Stimulated activated CD8-positive, alpha-beta memory T cell treated with anti-CD3 and anti-CD28 coated beads, Interleukin-4, amount 100 ng/mL, for 4 hours (primary cell): ENCODE measurements at places on chromosomes 2 and 18.

DNA sequence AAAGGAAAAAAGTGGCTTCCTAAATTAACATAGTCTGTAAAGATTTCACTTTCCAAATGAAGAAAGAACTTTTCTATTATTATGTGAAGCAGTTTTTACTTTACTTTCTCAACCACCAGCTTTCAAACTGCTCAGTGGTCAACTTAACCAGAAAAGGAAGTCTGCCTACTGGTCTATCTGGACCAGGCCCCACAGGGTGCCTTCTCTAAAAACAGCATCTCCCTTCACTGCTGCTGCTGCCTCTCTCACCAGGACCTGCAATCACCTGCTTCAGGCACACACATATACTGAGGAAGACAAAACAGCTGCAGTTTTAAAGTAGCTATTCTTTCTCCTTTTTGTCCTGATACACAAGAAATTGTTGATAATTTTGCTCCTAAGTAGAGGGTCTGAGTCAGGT is 221.3 kb upstream of the DCC start:
- no peak for DNase-seq

DNA sequence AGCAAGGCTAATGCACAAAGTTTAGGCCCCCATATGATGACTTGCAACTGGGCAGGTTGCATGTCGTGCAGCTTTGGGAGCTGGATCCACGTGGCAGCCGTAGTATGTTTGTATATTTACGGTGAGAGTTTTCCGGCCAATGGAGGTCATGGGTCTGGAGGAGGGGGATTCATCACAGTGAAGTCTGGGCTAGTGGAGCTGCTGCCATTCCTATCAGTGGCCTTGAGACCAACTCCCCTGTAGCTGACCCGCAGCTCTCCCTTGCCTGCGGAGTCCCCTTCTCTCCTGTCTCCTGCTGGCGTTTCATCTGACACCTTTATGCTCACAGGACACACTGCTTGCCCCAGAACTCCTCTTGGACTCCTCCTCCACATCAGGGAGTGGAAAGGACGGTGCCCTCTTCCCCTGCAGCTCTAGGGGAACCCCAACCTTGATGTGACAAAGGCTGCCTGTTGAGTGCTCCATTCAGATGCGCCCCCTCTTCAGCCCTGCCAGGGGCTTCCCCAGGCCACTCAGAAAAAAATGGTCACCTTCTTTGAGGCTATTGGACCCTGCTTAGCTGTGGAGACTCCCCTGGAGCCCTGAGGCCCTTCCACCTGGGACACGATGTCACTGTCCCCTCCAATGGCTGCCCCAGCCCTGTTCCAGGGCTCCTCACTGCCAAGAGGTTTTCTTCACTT is 121.7 kb downstream of the PXDN start:
- DNase-seq, result no peak

DNA sequence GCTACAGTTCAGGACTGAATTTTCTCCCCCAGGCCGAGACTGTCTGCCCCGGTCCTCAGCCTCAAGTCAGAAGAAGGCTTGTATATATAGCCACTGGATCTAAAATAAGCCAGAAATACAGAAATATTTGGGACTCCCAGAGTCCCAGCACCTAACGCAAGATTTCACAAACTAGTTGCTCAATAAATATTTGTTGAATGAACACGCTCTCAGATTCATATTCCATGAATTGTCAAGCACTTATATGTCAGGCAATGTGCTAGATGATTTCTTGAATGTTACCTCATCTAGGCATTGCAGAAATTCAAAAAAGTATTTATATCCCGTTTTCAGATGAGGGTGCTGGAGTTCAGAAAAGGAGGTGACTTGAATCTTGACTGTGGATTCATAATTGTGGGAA is 163.7 kb upstream of the KLHL29 start:
- DNase-seq, result no peak

DNA sequence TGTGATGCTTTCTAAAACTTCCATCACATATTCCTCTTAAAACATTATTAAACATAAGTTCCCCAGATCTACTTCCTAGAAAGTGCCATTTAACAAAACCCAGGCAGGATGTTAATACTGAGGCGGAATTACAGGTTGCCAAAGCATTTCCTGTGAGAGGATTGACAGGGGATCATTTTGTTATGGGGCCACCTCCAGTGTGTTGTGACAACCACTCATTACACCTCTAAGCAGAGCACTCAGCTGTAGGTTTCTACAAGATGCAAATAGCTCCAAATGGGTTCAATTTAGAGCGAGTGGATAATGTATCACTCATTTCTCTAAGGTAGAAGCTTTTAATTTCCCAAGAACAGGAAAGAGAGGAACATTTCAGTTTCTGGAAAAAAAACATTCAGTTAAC is 1429.5 kb upstream of the ACVR2A start:
- DNase-seq, result no peak

GRCh38 chr2:54597153-54597848 is 126.2 kb upstream of the EML6 start:
- DNase-seq, result no peak

DNA sequence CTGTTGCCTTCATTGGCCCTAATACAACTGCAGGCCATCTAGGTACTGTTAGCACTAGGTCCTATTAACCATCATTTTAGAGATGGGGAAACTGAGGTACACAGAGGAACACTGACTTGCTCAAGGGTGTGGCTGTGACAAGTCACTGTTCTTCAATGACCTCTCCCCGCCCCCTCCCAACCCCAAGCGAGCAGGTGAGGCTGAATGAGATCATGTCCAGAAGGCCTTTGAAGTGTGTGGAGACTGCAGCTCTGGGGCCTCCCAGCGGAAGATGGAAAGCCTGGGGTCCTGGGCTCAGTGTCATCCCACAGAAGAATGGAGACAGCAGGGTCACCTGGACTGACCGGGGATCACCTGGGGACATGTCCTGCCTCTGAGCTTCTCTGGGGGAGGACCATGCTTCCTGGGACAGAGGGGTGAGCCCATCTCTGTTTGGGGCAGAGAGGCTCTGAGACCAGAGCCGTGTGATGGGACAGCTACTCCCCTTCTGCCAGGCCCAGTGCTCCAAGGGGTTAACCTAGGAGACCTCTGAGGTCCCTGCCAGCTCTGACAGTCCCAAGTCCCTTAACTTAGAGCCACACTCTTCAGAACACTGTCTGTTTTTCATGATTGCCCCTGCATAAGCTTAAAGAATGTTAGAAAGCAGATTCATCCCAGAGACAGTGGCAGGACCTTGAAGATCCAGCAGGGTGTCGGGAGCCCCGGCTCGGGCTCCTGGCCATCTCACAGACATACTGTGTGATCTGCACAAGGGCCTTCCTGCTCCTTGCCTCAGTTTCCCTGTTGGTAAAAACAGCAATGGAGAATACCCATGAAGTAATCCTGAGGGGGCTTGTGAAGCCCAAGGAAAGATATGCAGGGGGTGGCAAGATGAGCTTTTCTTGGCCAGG is 16.7 kb upstream of the FOSL2 start:
- DNase-seq, result no peak

DNA sequence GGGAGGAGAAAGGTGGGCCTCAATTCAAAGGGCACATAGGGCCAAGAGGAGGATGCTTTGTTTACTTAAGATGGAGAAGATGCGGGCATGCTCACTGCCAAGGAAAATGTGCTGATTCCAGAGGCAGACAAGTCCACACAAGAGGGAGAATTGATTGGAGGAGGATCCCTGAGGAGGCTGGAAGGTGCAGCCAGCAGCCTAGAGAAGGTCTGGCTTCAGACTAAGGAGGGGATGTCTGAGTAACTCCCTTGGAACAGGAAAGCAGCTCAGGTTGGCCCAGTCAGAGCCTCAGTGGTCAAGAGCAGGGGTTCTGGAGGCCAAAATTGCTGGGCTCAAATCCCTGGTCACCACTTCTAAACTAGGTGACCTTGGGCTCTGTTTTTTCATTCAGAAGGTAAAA is 265.5 kb upstream of the NCKAP5 start:
- DNase-seq, result no peak

GRCh38 chr2:111053825-111054515 is 66.7 kb upstream of the BCL2L11 start:
- no peak for DNase-seq

GRCh38 chr2:204898928-204899640 is 353.8 kb downstream of the PARD3B start:
- DNase-seq, result no peak

- DNase-seq, result no peak
These were observed 110.0 kb upstream of the TEX51 start for GRCh38 chr2:126788652-126789051.

- no peak for DNase-seq
These were observed 463.2 kb upstream of the CDH7 start for GRCh38 chr18:65287652-65288051.

GRCh38 chr2:105338020-105338385 is 663 bp downstream of the C2orf49 start:
- DNase-seq, result no peak

DNA sequence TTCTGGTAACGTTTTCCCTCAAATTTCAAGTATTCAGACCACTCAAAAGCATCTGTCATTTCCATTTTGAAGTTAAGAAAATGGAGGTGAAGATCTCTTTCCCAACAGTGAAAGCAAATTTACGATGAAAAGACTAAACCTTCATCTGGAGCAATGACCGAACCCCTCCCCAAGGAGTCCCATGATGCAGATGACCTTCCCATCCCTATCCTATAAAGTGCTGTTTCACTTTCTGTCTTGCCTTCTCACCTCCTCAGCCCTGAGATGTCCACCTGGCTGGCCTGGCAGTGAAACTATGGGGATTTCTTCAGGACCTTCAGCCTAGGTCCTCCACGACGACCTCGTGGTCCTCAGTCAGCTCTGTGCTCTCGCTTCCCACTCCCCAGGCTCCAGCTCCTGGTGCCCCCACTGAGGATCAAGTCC is 925 bp upstream of the NPC1 start:
- no peak for DNase-seq

DNA sequence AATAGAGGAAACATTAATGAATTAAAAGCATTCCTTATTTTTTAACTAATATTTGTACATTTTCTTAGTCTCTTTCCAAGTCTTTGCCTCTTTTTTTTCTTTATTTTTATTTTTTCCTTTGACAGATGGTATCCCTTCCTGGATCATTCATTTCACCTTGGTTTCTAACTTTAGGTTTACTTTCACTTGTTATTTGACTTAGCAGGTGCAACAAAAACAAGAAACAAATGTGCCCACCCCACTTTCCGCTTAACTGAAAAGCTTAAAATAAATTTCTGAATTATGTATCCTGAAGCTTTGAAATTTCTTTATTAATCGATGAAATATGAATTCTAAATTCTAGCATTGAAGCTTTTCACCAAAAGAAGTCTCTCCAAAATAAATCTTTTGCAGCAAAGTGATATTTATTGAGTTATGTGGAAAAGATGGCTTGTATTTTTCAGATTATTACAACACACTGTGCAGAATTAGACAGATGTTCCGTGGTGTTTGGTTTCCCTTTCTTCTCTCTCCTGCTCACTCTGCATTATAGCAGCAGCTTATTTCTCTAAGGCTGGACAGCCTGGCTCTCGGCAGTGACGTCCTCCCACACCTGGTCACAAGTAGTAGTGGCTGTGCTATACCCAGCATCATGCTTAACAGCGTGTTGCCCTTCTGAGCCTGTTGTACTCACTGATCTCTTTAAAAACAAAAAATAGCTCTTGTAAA is 99.1 kb upstream of the ZNF397 start:
- no peak for DNase-seq

GRCh38 chr2:71000780-71001591 is 6.3 kb upstream of the TEX261 start:
- DNase-seq, result no peak

DNA sequence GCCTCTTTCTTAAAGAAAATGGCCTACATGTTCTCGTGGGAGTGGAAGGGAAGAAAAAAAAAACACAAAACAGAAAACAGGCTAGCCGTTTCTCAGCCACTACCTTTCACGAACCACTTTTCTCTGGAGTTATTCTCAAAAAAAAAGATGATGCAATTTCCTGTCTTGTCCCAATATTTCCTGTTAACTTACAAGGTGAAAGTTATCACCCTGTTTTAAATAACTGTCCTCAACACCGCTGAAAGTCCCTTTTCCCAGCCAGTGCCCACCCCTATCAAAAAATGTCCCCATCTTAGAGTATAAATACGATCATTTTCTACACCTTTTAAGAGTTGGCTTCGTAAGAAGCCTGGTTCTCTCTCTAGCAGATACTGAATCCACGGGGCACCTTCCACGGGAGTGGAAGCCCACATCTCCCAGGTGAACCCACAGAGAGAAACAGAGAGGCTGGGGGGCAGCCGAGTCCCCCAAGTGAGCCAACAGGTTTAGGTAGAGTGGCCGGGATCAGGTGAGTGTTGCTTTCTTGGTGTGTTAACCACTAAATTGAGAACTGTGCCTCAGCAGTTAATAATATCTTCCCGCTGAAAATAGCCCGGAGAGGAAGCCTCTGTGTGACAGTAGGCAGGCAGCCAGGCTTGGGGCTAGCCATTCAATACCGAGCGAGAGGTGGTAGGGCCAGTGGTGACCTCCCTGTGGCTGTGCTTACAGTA is 15.9 kb downstream of the SMAD7 start:
- DNase-seq, result no peak

DNA sequence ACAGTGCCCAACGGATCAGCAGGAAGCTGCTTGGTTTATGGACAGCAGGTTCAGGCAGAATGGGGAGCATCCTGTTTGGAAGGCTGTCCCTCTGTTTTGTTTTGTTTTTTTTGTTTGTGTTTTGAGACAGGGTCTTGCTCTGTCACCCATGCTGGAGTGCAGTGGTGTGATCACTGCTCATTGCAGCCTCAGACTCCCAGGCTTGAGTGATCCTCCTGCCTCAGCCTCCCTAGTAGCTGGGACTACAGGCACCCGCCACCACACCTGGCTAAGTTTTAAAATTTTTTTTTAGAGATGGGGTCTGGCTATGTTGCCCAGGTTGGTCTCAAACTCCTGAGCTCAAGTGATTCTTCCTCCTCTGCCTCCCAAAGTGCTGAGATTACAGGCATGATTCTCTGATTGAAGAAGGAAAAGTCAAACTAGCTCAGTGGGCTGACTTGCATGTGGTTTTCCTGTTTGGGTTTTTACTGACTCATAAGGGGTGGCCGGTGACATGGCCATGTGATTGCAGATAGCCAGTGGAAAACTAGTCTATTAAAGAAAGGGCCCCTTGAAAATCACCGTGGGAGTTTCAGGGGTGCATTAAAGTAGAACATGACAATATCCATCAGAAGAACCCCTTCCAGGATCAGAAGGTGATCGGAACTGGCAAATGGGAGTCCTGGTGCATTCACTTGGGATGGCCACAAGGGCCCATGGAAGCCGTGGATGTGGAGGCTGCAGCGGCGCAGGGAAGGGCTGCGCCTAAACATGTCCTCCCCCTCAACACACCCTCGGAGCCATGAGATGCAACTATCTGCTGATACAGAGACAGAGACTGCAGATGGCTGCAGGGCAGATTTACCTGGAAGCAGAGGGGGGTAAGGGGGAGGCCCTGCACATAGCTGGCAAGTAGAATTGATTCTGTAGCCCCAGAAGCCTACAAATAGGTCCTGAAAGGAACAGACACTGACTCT is 26.5 kb downstream of the AQP12B start:
- DNase-seq, result no peak
